ENCODE measurements at places on chromosomes 1 and 21. TPM values are rescaled to one million over a fixed set of nuclear protein-coding genes. Genes with fewer than 3 reads are reported as not detected.

ESRRG gene
- total RNA-seq = not detected

CHODL gene
- total RNA-seq = 0.13 TPM

UTP25 gene
- 15.3 TPM for total RNA-seq

TNFRSF25 gene
- total RNA-seq = 91.3 TPM

CD5L gene
- total RNA-seq = not detected

CYP2J2 gene
- 0.70 TPM for total RNA-seq

UQCRH gene
- 395 TPM for total RNA-seq

ANKRD35 gene
- total RNA-seq = 0.82 TPM

LCE2A gene
- total RNA-seq = not detected

TTC22 gene
- 1.6 TPM for total RNA-seq

LRRC3 gene
- total RNA-seq = 1.0 TPM

RCC2 gene
- 156 TPM for total RNA-seq

SLC25A24 gene
- 19.6 TPM for total RNA-seq

TTC39A gene
- total RNA-seq = not detected

CD1D gene
- not detected for total RNA-seq

DMBX1 gene
- not detected for total RNA-seq

CRP gene
- total RNA-seq = not detected

TFF3 gene
- total RNA-seq = not detected

OR2T33 gene
- total RNA-seq = not detected

PSMA5 gene
- 223 TPM for total RNA-seq

TNFSF18 gene
- not detected for total RNA-seq
